Epithelial cell of proximal tubule (primary cell): ENCODE measurements at places on chromosomes 11 and 22. TPM values are rescaled to one million over a fixed set of nuclear protein-coding genes. Genes with fewer than 3 reads are reported as not detected.

DNA sequence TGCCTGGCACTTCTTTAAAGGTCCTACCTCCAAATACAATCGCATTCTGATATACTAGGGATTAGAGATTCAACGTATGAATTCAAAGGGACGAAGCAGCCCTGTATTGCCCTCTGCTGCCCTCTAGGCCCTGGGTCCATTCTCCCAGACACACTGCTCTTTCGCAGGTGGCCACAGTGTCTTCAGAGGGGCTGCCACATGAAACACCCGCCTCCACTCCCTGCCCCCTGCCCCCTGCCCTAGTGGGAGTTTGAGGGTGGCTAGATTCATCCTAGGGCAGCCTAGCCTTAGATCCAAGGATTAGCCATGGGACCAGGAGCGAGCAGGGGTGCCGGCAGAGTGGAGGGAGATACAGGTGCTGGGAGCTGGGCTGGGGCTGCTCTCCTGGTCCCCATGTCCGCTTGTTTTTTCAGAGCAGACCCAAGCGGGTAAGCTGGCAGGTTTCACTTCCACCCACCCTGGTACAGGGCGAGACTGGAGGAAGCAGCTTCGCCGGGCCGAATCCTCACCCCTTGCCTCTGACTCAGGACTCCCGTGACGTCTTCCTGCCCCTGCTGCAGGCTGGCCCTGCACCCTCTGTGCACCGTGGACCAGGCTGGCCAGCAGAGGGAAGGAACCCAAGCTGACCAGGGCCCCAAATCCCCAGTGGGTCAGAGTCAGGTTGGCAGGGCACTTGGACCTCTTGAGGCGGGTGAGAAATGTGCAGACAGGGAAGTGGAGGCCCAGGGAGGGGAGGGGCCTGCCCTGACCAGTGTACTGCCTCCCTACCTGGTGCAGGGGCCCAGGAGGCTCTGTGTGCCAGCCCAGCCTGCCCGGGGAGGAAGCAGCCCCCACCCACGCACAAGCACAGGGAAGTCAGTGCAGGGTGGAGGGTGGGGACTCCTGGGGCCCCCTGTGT lies 28.4 kb upstream of the HMOX1 start:
- no peak for DNase-seq

ZNF143 gene
- total RNA-seq, result 17.8 and 38.7 TPM in 2 replicates

FXYD2 gene
- 109 and 286 TPM in 2 replicates for total RNA-seq

SLC5A4 gene
- total RNA-seq, result not detected in 2 replicates

DNA sequence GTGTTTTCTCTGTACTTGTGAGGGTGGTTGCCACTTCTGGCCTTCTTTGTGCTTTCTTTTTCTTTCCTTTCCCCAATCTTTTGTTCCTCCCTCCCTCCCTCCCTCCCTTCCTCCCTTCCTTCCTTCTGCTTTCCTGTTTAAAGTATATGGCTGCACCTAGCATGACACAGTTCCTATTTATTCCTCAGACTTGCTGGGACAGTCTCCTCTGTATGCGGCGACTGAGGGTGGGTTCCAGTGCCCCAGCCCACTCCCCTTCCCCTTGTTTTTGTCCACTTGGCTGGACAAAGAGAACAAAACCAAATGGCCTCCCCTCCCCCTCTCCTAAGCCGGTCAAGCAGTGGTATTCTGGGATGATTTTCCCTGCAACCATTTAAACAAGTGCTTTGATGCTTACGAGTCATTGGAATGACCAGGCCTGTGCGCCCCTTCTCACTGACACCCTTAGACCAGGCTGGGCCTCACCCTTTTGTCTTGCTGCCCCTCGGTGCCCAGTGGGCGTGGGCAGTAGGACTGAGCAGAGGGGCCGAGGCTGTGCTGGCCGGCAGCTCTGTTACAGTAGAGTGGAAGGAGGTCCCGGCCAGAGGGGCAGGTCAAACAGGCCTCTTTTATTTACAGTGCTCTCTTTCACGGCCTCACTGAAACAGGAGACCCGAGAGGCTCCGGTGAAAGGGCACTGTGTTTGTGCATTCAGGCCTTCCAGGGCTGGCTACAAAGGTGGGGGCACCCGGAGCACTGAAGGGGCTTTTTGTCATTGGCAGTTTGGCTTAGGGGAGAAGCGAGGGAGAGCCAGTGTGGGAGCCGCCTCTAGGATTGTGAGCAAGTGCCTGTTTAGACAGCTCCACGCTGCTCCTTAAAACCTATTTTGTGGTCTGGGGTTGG lies 32.2 kb downstream of the ZBTB16 start:
- no peak for DNase-seq

DNA sequence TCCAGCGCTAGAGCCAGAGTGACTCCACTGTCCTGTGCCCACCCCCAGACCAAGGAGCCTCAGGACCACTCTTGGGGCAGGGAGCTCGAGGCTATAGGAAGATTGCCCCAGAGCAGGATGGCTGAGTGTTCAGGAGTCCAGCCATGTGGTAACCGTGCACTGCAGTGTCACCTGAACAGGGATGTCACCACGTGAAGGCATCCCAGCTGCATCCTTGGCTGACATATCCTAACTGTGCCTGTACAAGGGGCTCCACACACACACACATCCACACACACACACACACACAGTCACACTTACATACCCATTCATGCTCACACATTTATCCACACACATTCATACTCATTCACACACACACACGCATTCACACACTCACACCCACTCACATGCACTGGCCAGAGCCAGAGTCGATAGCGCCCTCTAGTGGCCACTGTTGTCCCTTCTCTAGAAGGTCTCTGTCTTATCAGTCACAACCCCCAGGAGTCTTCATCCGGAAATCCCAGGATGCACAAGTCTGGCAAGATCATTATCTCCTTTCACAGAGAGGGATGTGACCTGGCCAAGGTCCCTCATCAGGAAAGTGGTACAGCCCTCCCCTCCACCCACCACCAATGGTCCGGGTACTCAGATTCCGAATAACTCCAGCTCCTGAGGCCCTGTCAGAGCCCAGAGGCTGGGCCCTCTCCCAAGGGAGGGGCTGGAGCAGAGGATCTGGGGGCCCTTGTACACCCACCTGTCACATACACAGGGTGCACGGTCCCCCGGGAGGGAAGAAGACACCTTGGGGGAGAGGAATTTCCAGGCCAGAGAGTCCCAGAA lies 55.1 kb downstream of the IGLL5 start:
- no peak for DNase-seq

DNA sequence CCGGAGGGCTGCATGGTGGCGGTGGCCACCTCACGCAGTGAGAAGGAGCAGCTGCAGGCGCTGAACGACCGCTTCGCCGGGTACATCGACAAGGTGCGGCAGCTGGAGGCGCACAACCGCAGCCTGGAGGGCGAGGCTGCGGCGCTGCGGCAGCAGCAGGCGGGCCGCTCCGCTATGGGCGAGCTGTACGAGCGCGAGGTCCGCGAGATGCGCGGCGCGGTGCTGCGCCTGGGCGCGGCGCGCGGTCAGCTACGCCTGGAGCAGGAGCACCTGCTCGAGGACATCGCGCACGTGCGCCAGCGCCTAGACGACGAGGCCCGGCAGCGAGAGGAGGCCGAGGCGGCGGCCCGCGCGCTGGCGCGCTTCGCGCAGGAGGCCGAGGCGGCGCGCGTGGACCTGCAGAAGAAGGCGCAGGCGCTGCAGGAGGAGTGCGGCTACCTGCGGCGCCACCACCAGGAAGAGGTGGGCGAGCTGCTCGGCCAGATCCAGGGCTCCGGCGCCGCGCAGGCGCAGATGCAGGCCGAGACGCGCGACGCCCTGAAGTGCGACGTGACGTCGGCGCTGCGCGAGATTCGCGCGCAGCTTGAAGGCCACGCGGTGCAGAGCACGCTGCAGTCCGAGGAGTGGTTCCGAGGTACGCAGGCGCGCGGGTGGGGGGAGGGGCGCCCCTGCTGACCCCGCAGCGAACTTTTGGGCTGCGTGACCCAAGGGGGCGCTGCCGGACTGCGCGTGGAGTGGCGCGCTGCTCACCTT lies 670 bp downstream of the NEFH start:
- DNase-seq, result no peak

DNA sequence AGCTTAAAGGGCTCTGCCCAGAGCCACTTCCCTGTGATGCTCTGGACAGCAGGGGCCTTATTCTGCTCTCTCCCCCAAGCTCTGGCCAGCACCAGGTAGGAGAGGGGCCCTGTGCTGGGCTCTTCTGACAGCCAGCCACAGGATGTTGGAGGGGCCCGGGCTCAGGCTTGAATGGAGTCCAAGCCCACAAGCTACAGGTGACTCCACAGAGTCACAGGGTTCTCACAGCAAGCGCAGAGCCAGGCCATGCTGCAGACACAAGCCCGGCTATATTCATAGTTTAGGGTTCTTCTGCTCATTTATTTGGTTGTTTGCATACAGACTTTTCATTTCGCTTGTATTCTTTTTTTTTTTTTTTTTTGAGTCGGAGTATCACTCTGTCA lies 1392.8 kb downstream of the BRD1 start:
- no peak for DNase-seq

DNA sequence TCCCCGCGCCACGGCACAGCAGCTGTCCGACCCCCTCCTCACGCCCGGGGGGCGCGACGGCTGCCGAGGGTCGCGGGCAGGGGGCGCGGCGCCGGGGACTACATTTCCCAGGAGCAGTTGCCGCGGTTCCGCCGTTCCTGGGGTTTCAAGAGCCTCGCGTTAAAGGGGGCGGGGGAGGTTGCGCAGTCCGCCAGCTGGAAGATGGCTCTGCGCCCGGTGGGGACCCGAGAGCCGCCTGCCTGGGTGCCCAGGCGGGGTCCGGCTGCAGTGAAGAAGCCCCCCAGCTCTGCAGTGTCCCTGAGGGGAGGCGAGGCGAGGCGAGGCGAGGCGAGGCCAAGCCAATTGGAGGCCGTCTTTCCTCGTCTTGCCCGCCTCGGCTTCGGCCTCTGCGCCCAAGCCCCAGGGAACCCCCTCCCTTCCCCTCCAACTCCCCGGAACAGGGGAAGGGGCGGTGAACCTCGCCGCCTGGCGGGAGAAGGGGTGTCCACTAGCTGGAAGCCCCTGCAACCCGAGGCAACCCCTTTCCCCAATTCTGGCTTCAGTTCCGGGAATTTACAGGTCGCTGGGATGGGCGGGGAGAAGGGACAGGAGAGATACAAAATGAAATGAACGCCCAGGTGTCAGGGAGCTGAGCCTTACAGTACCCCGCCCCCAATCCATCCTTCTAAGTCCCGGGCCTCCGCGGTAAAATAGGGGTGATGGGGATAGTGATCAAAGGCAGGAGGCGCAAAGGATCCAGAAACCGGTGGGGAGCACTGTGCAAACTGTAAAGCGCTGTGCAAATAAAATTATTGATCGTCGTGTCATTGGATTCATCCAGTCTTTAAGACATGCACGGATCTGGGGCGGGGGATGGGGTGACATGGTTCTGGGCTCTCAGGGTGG lies 5.2 kb upstream of the GCAT start:
- DNase-seq, result no peak

- no peak for DNase-seq
Measured at GRCh38 chr22:38285018-38285417, 12.2 kb upstream of the TMEM184B start.

ALDH3B2 gene
- 0.51 TPM in 1 of 2 replicates, not detected in the other for total RNA-seq
